ENCODE measurements at places on chromosomes 5 and 9. TPM values are rescaled to one million over a fixed set of nuclear protein-coding genes. Genes with fewer than 3 reads are reported as not detected.

GARNL3 gene
- 28.8 TPM for total RNA-seq

CSF1R gene
- 1.1 TPM for total RNA-seq

DNA sequence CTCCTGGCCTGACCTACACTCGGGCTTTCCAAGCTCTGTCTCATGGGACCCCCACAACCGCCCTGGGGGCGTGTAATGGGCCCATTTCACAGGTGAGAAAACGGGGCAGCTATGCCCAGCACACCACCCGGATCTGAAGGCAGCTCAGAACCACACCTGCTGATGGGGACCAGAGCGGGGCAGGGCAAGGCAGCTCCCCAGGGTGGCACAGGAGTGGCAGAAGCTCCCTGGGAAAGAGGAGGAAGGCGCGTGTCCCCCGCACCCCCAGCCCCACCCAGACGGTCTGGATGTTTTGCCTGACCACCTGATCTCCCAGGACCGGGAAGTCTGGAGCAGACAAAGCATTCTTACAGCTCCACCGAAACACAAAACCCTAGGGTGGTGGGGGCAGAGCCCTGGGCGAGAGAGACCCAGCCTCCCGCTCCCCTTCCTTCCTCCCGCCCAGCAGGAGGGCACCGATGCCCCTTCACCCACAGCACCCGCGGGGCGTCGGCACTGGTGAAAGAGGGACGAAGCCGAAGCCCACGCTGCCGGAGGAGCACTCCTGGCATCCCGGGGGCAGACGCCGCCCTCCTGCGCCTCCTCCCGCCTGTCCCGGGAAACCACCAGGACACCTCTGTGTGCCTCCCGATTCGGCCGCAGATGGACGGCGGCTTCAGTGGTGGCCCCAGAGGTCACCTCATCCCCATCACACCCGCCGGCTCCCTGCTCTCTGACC, 14.5 kb downstream of the NOTCH1 start:
- ATAC-seq = no peak

DNA sequence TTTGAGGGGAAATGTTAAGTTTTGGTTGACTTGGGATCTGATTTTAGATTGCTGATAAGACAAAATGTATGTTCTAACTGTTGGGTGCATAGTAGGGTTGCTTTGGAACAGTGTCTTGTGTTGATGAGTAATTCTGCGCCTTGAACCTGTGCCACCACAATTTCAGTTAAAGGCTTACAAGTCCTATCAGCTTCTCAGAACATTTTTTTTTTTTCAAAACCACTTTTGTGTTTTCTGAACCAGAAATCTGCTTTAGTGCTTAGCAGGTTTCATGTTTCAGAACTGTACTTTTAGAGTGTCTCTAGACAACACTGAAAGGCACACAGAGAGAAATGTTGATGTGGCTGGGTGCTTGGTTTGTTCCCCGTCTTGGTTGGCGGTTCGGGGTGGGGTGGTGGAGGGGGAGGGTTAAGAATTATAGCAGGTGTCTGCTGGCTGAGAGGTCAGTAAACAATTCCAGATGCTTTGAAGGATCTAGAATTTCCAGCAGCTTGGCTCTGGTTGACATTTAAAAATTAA, 84.6 kb downstream of the ANKRD55 start:
- ATAC-seq = peak; percentile 55

GRCh38 chr9:134502809-134503211, 138.8 kb upstream of the COL5A1 start:
- ATAC-seq = peak; percentile 99

DNA sequence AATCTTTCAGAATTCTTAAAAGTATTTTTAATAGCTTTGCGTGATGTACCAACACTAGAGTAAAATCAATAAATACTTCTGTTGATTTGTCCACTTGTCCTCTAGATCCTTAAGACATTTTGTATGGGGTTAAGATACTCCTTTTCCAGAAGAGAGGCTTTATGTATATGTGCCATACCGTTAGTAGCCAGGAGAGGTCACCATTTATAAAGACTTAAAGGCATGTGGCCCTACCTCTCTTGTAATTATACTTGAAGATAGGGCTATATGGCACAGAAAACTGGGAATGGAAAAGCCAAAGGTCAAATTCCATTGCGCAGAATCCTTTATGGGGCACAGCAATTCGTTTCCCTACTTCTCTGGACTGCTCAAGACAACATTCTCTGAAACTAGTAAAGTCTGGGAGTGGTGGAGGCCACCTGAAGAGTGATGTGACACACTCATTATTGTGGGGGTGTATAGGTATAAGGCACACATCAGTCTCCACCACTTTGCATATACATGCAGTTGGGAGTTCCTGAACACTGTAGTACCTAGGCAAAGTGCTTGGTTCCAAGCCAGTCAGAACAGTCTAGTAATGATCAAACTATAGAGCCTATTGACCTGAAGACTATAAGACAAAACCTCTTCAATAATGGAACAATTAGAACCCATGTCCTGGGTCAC, 140.1 kb upstream of the FBXL17 start:
- no peak for ATAC-seq

- ATAC-seq = no peak
Observed at GRCh38 chr5:113435575-113435974, 786 bp upstream of the TSSK1B start.

- peak; percentile 75 for ATAC-seq
Observed at GRCh38 chr9:116594547-116594946, 92.6 kb upstream of the TRIM32 start.

GRCh38 chr5:83614841-83615240, 105.8 kb downstream of the HAPLN1 start:
- ATAC-seq = no peak

DNA sequence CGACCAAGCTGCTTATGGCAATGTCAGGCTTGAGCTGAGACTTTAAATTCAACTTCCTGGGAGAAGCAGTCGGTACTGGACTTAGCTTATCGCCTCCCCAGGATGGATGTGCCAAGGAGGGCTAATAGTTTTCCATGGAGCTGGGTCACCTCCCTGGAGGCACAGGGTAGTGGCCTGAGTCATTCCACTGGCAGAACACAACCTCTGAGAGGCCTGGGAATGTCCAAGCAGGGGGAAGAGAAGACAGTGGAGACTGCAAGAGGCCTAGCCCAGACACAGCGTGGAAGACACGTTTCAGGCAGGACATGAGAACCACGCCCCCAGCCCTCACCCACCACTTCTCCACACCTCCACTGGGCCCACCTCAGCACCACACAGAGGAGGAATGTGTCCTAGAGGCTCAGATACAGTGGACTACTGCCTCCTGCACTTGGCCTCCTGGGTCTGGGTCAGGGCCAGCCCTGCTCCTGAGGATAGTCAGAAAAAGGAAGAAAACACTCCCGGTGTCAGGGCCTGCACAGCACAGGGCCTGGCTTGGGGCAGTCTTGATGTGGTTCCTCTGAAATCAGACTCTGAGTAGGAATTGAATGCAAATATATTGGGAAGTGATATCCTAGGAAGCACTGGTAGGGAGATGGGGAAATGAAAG, 171.8 kb downstream of the FSTL4 start:
- ATAC-seq = peak; percentile 55

- ATAC-seq = peak; percentile 88
Observed at GRCh38 chr5:154189819-154190594, 526 bp upstream of the GALNT10 start.

PCDHGB3 gene
- total RNA-seq = 2.1 TPM

DNA sequence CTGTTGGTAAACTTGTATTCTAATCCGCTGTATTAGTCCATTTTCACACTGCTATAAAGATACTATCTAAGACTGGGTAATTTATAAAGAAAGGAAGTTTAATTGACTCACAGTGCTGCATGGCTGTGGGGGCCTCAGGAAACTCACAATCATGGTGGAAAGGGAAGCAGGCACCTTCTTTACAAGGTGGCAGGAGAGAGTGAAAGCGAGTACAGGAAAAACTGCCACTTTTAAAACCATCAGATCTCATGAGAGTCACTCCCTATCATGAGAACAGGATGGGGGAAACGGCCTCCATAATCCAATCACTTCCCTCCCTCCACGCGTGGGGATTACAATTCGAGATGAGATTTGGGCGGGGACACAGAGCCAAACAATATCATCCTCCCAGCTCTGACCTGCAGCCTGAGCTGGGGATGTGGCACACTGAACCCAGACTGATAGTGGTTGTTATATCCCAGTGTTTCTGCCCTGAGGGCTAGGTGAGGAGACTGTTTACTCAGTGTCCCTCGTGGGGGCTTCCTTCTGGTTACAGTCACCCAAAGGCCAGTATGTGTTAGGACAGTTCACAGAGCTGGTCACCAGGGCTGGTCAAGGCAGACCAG, 488.3 kb downstream of the KDM4C start:
- no peak for ATAC-seq

LECT2 gene
- total RNA-seq = not detected

- ATAC-seq = no peak
Observed at GRCh38 chr5:134574521-134574920, 49.1 kb downstream of the JADE2 start.

DNA sequence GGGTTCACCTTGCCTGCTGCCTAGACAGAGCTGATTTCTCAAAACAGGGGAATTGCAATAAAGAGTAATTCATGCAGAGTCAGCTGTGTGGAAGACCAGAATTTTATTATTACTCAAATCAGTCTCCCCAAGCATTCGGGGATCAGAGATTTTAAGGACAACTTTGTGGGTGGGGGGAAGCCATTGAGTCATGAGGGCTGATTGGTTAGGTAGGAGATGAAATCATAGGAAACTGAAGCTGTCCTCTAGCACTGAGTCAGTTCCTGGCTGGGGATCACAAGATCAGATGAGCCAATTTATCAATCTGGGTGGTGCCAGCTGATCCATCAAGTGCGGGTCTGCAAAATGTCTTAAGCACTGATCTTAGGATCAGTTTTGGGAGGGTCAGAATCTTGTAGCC, 159.1 kb upstream of the MAP1B start:
- no peak for ATAC-seq

DNA sequence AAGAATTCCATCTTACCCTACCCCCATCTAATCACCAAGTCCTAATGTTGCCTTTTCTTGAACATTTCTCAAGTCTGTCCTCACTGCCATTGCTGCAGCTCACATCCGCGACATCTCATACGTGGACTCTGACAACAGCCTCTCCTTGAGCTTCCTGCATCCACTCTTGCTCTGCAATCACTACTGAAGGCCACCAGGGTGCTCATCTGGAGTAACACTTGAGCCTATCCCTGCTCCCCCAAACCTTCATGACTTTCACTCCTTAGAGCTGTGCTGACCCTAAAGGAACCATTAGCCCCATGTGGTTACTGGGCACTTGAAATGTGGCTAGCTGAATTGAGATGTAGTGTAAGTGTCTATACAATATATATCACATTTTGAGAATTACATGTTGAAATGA, 46.4 kb upstream of the CTXN3 start:
- ATAC-seq = no peak

DNA sequence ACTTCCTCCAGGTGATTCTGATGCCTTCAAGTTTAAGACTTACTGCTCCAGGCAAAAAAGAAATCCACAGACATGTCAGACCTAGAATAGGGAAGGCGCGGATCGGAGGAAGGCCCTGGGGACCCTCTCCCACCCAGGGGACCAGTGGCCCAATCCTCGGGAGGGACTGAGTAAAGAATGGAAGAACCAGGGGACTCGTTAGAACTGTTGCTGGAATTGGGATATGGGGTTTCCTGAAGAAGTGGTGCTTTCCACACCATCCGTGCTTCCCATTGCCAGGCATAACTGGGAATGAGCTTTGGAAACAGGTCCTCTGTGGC, 63.8 kb upstream of the SLC25A51 start:
- ATAC-seq = no peak

ENC1 gene
- total RNA-seq = 20.4 TPM

- no peak for ATAC-seq
Observed at GRCh38 chr9:84062538-84062937, 81.9 kb downstream of the RMI1 start.

DNA sequence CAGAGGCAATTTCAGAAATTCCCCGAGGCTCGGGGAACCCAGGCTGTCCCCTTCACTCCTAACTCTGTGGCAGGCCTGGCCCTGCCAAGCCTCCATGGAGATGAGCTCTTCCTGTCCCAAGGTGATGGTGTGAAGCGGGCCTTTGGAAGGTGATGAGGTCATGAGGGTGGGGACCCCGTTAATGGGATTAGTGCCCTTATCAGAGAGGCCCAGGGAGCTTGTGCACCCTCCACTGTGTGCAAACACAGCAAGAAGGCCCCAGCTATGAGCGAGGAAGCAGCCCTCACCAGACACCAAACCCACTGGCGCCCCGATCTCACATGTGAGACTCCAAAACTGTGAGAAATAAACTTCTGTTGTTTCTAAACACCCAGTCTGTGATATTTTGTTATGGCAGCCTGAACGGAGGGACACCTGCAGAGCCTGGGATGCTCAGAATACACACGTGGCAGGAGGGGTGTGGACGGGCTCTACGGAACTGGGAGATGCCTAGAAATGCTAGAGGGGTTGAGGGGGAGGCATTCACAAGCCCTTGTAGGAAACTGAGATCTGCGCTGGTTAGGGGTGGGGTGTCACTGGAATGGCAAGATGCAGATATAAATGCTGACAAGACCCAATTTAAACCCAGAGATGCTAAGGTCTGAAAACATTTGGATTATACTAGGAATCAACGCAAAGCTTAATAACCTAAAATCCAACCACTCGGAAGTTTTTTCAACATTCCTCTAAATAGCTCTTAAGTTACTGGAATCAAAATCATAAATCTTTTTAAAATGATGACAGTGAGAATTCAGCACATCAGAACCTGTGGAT, 46.9 kb downstream of the ADAMTS2 start:
- ATAC-seq = no peak

CCNJL gene
- 2.6 TPM for total RNA-seq

LRRC19 gene
- 3.2 TPM for total RNA-seq

GRCh38 chr9:19481971-19482404, 73.2 kb downstream of the ACER2 start:
- ATAC-seq = no peak

- no peak for ATAC-seq
Observed at GRCh38 chr9:120643061-120643460, 63.1 kb upstream of the CDK5RAP2 start.

KLHL3 gene
- total RNA-seq = 7.2 TPM

- no peak for ATAC-seq
Observed at GRCh38 chr9:95641586-95641985, 124.8 kb upstream of the PTCH1 start.

GRCh38 chr5:31231177-31231838, 37.8 kb downstream of the CDH6 start:
- peak; percentile 73 for ATAC-seq

DNA sequence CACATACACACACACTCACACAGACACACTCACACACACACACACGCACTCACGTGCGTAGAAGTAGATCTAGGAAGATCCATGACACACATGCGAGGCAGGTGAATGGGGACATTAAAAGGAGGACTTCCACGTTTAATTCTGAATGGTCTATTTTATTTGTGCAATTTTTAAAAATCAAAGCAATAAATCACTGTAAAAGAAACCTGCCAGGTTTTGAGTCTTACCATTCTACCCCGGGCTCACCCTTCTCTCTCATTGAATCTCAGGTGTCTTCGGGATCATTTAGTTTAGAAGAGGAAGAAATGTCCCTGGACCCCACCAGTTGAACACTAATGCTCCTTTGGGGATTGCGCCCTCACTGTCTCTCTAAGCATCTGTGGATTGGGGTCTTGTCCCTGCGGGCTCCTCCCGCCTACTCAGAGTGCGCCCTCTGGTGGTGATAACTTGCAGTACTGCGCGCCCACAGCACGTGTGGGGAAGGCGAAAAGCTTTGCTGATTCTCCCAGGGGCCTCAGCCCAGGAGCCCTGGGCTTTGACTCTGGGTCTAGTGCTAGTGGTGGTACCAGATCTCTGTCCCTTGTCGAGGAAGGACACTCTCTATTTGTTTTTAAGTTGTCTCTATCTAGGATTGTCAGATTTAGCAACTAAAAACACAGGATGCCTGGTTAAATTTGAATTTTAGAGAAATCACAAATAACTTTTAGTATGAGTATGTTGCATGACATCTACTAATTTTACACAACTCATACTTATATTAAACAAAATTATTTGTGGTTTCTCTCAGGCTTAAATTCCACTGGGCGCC, 34.8 kb downstream of the BOD1 start:
- ATAC-seq = peak; percentile 51
